ENCODE measurements at places on chromosomes 6 and 20.

DNA sequence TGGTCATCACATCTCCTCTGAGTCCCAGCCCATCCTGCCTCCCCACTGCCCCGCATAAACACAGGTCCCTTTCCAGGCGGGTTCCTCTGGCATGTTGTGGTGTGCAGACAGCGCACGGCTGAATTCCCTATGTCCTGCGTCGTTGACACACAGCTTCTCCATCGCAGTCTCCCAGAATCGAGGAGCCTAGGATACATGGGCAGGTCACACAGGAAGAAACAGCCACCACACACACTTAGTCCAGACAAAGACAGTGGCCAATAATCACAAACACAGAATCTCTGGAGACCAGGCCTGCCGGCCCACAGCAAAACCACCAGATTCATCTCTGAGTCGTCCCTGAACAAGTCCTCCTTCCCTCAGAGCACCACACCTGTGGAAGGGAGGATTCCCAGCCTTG, 34.8 kb downstream of the SCML4 start:
- no peak for DNase-seq

DNA sequence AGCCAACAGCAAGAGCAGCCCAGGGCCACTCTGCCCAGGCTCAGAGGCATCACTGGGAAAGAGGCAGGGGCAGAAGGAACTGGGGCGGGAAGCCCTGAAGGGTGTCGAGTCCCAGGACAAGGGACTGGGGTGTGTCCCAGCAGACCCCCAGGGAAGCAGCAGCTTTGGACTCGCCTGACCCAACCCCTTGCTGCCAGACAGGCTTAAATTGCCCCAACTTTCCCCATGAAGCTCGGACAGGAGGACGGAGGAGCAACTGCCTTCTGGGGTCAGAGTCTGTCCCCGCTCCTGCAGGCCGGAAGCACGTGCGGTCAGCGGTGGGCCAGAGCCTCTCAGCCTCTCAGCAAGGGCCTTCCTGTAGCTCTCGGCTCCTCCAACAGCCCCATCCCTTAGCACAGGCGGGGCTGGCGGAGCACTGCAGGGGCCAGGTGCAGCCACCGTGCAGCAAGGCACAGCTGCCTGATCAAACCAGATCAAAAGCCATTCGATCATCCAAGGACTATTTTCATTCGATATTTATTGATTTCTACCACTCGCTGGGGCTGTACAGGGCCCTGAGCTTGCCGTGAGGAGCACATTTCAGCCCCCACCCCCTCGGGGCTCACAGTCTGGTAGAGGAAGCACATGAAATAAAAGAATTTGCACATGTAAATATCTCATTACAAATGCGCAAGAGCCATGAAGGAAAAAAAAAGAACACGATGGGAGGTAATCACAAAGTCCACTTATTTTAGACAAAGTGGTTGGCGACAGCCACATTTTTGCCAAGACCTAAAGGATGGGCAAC, 31.8 kb upstream of the STX16 start:
- DNase-seq: no peak

DNA sequence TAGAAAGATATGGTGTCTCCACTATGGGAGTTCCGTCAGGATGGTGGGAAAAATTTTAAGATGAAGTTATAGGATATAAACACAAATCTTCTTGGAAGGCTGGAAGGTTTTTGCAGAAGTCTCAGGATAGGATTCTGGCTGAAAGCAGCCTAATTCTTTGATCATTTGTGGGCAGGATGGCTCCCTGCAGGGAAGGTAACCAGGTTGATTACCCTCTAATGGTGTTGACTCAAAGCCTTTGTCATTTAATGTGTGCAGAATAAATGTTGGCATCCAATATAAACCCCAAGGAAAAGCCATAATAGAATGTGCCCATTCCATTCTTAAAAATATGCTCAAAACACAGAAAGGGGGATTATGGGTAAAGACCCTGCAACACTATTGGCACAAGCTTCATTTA, 204.3 kb downstream of the EPM2A start:
- DNase-seq: no peak

DNA sequence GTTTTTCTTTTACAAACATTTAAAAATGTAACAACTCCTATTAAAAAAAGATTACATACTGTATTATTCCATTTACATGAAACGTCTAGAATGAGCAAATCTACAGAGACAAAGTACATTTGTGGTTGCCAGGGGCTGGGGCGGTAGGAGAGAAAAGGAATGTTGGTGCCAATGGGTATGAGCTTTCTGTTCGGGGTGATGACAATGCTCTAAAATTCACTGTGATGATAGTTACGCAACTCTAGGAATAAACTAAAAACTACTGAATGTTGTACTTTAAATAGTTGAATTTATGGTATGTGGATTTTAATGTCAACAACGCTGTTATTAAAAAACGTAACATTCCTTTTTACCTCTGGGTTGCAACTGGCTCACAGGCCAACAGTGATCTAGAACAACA, 211.1 kb downstream of the GMDS start:
- no peak for DNase-seq

DNA sequence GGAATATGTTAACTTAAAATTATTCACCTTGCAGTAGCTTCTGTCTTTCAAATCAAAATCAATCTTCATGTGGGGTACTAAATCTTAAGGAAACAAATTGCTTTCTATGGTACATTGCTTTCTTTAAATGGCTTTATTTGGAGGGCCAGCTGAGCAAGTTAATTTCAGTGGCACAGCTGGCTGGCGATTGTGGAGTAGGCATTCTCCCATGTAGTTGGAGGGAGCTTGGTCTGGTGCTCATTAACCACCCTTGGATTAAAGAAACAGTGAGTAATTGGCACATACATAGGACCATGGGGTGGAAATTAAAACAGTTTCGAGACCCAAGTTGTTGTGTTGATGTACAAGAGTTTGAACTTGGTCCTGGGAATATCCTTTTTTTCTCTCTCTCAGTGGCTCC, 201.3 kb upstream of the CHD6 start:
- no peak for DNase-seq

GRCh38 chr6:111804627-111805235, 68.5 kb downstream of the FYN start:
- DNase-seq: peak; percentile 50

- no peak for DNase-seq
These were observed 102.0 kb upstream of the RUNX2 start for GRCh38 chr6:45226081-45226480.

DNA sequence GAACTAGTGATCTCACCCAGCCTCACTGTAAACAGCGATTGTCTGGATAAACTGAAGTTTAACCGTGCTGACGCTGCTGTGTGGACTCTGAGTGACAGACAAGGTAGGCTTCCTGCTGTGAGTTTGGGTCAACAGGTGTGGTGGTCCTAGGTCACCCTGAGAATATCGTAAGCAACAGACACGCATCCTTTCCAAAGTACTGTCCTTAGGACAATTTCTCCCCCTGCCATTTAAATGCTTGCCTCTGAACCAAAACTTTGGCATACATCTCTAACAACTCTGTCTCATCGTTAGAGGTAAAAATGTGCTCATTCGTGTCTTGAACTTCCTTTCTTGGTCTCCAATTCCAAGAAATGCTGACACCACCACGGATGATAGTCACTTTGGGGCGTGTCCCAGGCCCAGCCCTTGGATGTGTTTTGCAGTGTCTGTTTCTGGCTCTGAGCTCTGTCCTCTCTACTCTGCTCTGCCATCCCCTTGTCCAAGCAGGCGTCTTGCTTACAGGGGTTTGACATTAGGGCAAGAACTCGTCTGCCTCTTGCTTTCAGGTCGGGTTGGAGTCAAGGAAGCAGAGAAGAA, 95.5 kb downstream of the EYA2 start:
- DNase-seq: no peak

GRCh38 chr6:157647261-157647915, 175.7 kb upstream of the SNX9 start:
- DNase-seq: no peak

DNA sequence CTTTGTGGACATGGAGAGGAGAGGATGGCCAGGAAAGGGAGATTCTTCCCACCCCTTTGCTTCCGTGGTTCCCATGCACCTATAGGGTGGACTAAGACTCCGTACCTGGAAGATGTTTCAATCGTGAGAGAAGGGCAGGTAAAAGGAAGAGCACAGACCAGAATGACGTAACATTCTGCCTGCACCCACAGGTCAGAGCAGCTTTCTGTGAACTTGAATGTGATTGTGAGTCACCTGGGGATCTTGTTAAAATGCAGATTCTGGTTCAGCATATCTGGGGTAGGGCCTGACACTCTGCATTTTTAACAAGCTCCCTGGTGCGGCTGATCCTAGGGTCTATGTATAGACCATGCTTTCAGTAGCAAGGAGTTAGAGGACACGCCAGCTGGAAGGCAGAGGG, 164.1 kb upstream of the SGK1 start:
- no peak for DNase-seq

DNA sequence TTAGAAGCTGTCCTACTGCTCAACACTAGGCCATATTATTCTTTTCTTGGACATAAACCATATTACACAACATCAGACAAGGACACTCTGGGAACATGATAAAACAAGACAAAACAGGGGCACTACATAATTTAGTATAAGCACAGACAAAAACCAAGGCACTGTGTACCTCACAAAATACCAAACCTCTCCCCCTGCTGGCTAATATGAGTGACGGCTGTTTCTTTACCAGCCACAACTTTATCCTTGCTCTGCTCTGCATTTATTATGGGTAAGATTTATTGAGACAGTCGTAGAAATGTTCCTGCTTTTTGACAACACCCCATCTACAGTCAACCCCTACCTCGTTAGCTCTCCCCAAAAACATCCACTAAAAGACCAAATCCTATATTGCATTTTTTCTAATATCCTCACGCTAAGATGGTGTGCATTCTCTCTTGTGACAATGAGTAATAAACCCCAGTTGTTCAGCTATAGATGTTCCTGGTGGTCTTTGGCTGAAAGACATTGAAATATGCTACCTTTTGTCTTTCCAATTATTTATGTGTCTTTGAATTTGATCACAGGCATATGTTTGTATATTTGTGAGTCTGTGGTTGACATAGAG, 23.8 kb upstream of the POLR1H start:
- no peak for DNase-seq

- DNase-seq: no peak
These were observed 5.1 kb upstream of the SYNJ2 start for GRCh38 chr6:157976345-157977175.

DNA sequence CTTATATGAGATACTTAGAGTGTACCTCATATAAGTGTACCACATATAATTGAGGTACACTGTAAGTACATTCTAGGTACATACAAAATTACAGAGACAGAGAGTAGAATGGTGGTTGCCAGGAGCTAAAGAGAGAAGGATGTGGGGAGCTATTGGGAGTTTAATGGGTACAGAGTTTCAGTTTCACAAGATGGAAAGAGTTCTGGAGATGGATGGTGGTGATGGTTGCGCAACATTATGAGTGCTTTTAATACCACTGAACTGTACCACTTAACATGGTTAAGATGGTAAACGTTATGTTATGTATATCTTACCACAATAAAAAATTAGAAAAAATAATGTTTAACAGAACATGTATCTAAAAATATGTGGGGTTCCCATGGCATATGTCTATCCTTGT, 69.4 kb downstream of the PRND start:
- no peak for DNase-seq

DNA sequence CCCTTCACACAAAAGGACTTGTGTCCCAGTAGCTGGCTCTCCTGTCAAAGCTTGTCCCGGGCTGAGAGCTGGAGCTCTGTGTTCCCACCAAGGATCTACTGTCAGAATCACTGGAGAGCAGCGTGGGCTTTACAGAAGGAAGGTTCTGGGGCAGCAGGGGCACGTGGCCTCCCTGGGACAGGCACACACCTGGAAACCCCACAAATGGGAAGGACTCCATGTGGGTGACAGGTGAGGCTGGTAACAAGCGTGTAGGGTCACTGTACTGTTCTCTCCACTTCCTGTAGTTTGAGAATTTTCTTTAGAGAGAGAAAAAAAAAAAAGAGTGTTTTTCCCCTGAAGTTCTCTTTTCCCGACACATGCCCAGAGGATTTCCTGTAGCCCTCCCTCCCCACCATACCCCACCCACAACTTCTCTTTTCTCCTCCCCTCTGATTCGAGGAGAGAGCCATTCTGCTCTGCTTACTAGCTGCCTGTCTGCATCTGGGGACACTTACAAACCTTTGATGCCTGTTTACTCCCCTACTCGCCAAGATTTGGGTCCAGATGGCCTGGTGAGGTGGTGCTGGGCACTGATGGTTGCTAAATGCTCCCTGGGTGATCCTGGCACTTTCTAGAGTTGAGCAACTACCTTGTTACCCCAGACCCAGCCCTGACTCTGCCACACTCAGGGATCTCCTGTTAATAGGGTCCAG, 84.1 kb upstream of the SIRPA start:
- no peak for DNase-seq

DNA sequence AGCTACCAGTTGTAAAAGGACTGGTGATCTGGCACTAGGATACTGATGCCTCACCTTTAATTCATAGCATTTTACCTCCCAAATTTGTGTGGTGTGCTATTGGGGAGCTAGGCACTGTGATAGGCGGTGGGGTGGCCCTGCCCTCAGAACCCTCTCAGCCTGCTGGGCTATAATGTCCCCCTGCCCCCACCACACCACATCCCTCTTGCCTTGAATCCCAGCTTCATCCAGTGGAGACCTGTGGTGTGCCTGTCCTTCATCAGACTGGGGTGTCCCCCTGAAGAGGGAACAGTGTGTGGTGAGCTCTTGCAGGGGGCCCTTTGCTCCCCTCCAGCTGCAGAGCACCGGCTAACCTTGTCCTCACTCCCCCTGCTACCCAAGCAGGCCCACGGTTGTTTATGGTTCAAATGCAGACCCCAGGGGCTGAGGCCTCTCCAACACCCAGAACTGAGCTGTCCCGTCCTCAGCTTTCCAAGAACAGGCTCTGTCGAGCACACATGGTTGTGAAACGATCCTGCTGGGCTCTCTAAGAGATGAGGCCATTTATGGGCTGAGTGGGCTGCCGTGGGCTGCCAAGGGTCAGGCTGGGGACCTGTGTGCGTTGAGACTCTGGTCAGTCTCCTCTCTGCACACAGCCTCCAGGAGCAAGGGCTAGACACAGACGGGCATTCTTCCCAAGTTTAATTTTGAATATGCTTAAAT, 26.9 kb upstream of the VEGFA start:
- DNase-seq: no peak

GRCh38 chr6:18328540-18328939, 58.6 kb upstream of the RNF144B start:
- no peak for DNase-seq

- no peak for DNase-seq
These were observed 586.3 kb downstream of the HTR1B start for GRCh38 chr6:76876922-76877553.

All from T-helper 9 cell (primary cell).